MG63 (cell line): ENCODE measurements at places on chromosomes 5 and 9. TPM values are rescaled to one million over a fixed set of nuclear protein-coding genes. Genes with fewer than 3 reads are reported as not detected.

Gene GZMA
- not detected in 2 replicates for total RNA-seq

Gene C9orf153
- not detected in 2 replicates for total RNA-seq

Gene ARHGEF28
- total RNA-seq: 7.6 and 8.0 TPM in 2 replicates

Gene IL7R
- 3.4 and 3.6 TPM in 2 replicates for total RNA-seq

Gene SPATA6L
- total RNA-seq: not detected in 2 replicates

Gene NR6A1
- 0.37 and 2.5 TPM in 2 replicates for total RNA-seq

Gene RNF183
- total RNA-seq: not detected in 2 replicates

Gene SUSD3
- 0.40 TPM in 1 of 2 replicates, not detected in the other for total RNA-seq

Gene PLPP7
- 8.1 and 16.3 TPM in 2 replicates for total RNA-seq

Gene ZNF658
- total RNA-seq: 2.9 and 5.2 TPM in 2 replicates

Gene LCN1
- not detected in 2 replicates for total RNA-seq

Gene FOXI1
- total RNA-seq: 0.59 TPM in 1 of 2 replicates, not detected in the other

Gene RETREG1
- total RNA-seq: 0.12 and 0.16 TPM in 2 replicates

Gene IFNA2
- not detected in 2 replicates for total RNA-seq

Gene ACTBL2
- 0.30 and 1.8 TPM in 2 replicates for total RNA-seq

- DNase-seq: no peak
Measured at GRCh38 chr9:5592231-5592630, 36.7 kb upstream of the RIC1 start.

DNA sequence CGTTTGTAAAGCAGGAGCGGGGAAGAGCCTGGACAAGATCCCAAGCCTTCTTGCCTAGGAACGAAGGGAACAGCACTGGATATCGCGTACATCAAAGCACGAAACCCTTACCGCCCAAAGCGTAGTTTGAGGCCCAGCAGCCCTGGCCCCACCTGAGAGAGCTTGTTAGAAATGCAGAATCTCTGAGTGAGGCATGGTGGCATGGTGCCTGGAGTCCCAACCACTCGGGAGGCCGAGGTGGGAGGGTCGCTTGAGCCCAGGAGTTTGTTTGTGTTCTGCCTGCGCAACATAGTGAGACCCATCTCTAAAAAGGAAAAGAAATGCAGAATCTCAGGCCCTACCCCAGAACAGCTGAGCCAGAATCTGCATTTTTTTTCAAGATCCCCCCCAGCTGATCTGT, 90.6 kb downstream of the AMBP start:
- DNase-seq: no peak

DNA sequence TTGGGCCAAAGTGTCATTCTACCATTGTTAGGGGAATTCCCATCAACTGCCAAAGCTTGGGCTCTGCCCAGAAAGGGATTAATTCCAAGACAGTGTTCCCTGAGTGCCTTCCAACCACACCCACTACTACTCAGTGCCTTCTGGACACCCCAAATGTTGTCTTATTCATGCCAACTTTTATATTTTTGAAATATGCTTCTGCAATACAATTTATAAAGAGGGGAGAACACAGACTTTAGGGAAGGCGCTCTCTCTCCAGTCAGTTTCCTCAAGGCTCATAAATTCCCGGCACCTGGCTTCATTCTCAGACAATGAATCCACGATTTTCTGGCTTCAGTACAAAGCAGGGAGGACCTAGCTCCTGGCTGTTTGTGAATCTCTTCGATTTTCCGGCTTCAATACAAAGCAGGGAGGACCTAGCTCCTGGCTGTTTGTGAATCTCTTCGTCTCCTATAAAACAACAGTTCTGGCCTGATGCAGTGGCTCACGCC, 120.1 kb upstream of the MYO10 start:
- DNase-seq: peak; percentile 73

DNA sequence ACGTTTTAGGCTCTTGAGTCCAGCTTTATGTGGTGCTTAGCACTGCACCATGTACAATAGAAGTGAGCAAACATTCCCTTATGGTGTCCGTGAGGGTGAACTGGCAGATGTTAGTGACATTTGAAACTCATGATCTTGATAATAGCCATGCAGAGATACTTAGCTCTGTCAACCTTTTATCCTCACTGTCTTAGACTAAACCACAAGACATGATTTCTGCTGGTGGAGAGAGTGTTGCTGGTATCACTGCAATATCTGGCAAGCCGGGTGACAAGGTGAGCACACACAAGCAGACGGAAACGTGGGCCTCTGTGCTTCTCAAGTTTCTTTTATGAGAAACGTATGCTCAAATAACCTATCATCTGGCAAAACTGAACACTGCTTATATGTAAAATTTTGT, 68.4 kb downstream of the CAST start:
- DNase-seq: no peak

- DNase-seq: no peak
Measured at GRCh38 chr5:77064040-77064439, 23.0 kb downstream of the ZBED3 start.

DNA sequence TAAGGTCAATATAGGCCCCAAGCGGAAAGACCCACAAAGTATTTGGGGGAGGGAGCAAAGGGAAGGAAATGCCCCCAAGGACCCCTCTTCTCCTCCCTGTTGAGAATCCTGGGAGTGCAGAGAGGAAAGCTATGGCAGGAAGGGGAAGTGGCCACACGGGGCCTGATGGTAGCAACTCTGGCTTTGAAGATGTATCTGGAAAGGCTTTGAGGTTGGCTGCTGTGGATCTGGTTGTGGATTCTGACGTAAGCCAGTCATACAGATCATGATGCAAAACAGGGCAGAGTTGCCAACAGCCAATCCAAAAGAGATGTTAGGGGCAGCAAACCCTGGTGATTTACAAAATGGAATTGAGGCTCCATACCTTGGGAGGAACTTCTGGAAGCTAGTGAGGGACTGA, 108.8 kb downstream of the PRKACG start:
- no peak for DNase-seq

- peak; percentile 41 for DNase-seq
Measured at GRCh38 chr5:177146891-177147638, 13.5 kb downstream of the NSD1 start.

DNA sequence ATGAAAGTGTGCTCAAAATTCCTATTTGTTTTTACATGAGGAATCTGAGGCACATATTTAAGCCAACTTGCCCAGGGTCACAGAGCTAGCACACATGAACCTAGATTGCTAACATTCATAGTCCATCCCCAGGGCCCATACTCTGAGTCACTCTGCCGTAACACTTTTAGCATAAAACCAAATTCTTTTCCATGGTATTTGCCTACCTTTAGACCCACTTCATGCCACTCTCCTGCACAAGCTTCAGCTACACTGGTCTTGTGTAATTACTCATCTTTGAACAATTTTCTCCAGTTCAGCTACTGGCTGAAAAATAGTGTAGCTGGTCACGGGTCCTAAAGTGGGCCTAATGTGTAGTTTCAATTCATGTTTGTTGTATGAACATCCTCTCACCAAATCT, 200.7 kb downstream of the SLC12A2 start:
- no peak for DNase-seq

- DNase-seq: no peak
Measured at GRCh38 chr9:18969128-18969527, 63.9 kb downstream of the SAXO1 start.

DNA sequence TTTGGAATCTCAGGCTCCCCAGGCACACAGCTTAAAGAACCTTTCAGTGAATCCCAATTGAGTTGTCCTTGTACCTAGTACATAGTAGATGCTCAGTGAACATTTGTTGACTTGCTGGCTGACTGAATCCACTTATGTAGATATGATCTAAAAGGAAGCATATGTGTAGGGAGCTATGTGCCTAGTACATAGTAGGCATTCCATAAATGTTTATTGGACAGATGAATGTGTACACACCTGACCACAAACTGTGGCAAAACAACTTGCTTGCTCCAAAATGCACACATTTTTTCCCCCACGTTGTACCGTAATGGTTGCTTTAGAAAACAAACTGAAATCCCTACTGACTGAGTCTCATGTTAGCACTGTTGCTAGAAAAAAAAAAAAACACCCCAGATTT, 80.2 kb upstream of the IL12B start:
- no peak for DNase-seq

DNA sequence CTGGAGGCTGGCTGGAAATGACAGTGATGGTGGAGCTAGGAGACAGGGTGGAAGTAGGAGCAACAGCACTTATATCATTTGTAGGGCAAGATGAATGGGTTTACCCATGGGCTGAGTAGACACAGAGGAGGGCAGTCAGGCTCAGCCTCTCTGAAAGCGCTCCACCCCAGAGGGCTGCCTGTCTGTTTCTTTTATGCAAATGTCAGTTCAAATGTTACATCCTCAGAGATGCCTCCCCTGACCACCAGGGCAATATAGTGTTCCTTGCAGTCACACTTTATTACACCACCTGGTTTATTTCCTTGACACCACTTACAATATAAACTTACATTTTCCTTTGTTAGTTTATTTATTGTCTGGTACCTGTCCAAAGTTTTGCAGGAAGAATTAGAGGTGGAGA, 159.5 kb upstream of the IL12B start:
- no peak for DNase-seq

DNA sequence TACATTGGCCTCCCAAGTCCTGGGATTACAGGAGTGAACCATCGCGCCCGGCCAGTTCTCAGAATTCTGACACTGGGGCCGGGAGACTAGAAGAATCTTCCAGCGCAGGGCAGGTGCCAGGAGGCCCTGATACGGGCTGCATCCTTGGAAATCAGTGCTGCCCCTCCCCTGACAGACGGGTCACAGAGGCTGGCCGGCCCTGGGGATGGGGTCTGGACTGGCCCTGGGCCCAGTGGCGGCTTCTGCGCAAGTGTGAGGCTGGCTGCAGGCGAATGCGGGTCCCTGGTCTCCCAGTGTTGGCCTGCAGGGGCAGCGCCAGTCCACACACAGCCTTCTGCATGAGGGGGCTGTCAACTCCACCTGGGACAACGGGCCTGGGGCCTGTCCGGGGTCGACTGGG, 831 bp upstream of the TBC1D9B start:
- no peak for DNase-seq

- DNase-seq: no peak
Measured at GRCh38 chr9:121603028-121603427, 48.4 kb upstream of the DAB2IP start.

DNA sequence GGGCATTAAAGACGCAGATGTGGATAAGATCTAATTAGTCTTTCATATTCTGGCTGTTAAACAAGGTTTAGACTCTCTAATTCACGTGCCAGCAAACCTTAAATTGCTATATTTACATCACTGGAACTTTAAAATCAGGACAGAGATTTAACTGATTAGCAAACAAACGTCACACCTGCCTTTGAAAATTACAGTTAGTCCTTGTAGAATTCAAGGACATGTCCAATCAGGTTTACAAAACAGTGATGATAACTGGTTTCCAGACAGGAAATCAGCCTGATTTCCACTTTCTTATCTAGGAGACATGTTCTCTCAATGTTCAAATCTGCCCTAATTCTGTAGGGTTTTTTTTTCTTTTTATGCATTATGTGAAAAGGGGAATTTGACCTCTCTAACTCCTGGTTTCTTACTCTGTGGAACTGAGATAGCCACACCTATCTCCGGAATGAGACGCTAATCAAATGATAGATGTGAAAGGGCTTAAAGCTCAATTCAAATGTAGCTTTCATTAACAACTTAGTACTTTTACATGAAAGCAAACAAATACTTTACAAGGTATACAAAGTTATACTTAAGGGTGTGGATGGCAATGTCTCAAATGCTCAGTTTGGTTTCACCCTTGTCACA, 26.5 kb downstream of the SPINK5 start:
- DNase-seq: no peak

DNA sequence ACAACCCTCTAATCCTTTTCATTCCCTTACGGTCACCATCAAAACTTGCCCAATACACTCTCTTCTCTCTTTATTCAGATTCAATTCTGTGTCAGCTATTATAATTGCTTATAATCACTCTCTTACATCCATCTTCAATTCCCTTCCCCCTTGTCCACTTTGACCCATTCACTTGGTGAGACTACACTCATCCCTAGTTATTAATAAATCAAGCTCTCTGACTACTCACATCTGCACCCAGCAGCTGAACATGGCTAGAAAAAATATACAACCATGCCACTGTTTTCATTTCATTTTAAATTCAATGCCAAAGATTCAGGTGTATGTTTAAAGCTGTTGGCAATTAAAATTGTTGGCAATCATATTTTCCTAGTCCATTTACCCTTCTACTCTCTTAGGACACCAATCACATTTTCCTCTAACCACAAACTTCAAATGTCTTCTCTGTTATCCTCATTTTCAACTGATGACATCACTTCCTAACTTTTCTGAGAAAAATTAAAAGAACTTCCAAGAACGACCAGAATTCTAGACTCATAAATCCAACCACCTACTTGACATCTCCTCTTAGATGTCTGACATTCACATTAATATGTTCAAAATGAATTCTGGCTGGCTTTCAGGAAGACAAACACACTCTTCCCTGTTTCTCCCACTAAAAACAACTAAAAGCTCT, 5.5 kb downstream of the C5orf15 start:
- DNase-seq: no peak

GRCh38 chr9:126401581-126401980, 75.0 kb downstream of the MVB12B start:
- DNase-seq: no peak

- DNase-seq: no peak
Measured at GRCh38 chr9:104313396-104314110, 190.5 kb upstream of the OR13F1 start.

- DNase-seq: no peak
Measured at GRCh38 chr5:128596071-128596470, 58.0 kb upstream of the FBN2 start.

DNA sequence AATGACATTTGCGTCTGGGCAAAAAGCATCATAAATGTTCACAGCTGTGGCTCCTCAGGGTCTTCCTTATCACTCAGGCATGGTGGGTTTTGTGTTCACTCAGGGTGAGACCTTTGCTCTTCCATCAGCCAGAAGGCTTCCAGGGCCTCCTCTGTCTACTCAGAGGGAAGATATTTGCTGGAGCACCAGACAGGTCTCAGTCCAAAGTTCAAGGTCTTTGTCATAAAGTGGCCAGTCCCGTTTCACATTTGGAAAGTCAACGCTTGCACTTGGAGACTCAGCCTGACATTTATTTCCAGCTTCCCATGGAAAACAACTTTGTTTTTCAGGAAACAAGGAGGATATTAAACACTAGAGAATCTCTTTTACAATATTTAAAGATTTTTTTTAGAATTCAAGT, 12.2 kb upstream of the CARTPT start:
- DNase-seq: no peak

DNA sequence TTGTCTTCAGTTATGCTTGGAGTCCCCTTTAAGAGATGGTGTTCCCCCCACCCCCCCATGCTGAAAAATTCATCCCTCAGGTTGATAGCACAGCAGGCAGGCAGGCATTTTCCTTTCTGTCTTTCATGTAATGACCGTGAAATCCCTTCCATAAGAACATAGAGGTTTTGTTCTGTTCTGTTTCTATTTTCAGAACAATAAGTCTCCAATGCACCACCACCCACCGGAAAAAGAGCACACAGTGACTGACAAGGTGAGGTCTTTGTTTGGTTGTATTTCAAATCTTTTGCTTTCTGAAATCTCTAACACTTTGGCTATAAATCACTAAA, 52.4 kb downstream of the DMRT2 start:
- DNase-seq: no peak

DNA sequence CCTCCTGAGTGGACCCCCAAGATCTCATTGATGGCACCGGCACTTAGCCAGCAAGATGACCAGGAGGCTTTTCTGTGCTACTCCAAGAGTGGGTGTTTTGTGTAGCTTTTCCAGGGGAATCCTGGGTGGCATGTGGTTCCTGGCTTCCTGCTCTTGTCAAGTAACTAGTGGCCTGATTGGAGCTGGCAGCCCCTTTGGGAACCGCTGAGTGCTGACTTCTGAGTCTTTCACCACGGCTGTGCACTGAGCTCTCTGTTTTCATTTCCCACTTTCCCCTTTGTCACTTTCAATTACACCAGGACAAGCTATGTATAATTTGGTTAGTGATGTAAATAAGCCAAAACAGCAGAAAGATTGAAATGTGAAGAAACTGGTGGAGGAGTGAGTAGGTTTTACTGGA, 255.4 kb downstream of the GOLPH3 start:
- DNase-seq: no peak

- DNase-seq: peak; percentile 41
Measured at GRCh38 chr5:142915813-142916424, 145.7 kb downstream of the ARHGAP26 start.
